ENCODE measurements at places on chromosomes 1 and 21.

- peak; percentile 79 for DNase-seq
Measured at GRCh38 chr1:10530281-10530740, 55.6 kb downstream of the PEX14 start.

GRCh38 chr1:197073978-197074377 is 6.9 kb upstream of the F13B start:
- DNase-seq = no peak

DNA sequence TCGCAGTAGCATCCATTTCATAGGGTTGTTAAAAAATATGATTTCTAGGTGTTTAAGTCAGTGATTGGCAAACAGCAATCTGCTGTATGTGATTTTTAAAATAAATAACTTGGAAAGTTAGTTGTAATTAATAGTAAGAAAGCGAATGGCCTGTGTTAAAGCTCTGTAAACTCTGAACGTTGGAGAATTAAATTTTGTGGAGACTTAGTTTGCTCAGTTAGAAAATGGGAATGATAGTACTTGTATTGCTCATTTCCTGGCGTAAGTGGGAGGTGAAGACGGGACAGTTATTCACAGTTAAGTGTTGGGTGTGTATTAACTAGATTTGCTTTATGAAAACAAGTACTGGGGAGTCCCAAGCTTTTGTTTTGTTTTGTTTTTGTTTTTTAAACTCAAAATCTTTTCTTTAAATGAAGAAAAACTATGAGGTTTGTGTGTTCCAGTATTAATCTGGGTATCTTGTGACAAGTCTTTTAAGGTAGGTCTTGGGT is 995 bp downstream of the CACYBP start:
- DNase-seq = no peak

GRCh38 chr1:63922848-63923247 is 149.0 kb downstream of the ROR1 start:
- no peak for DNase-seq

- DNase-seq = no peak
Measured at GRCh38 chr1:84757301-84757700, 67.0 kb upstream of the SSX2IP start.

DNA sequence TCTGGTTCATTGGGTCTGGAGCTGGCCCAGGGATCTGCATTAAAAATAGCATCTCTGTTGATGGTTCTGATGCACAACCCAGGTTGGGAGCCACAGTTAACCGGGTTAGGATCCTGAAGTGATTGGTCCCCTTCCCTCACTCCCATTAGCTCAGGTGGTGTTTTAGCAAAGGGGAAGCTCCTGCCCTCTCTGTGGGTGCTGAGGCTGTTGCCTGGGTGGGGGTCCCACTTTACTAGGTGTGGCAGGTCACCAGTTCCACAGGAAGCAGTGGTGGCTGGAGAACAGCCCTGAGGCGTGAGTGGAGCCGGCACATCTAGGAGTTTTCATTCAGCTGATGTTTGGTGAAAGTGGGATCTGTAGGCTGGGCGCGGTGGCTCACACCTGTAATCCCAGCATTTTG is 86.5 kb downstream of the MAN1C1 start:
- DNase-seq = no peak

- DNase-seq = no peak
Measured at GRCh38 chr1:87821335-87821697, 492.6 kb downstream of the LMO4 start.

DNA sequence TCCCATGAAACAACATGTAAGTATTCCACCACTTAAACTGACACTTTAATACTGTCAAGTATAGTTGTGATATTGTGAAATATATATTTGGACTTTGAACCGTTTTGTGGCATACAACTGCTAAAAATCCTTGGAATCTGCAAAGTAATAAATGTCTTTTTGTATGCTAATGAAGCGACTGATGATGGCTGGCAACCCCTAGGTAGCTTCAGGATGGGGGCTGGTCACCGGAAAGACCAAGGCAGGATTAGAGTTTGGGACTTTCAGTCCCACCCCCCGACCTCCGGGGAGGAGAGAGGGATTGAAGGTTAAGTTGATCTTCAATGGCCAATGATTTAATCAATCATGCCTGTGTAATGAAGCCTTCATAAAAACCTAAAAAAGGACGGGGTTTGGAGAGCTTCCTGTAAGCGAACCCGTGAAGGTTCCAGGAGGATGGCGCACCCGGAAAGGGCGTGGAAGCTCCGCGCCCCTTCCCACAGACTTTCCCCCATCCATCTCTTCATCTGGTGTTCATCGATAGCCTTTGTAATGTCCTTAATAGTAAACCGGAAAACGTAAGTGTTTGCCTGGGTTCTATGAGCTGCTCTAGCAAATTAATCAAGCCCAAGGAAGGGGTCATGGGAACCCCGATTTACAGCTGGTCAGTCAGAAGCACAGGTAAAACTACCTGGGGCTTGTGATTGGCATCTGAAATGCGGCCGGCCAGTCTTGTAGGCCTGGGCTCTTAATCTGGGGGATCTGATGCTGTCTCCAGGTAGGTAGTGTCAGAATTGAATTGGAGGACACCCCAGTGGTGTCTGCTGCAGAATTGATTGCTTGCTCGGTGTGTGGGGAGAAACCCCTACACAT is 1.8 kb upstream of the ZNF281 start:
- no peak for DNase-seq

DNA sequence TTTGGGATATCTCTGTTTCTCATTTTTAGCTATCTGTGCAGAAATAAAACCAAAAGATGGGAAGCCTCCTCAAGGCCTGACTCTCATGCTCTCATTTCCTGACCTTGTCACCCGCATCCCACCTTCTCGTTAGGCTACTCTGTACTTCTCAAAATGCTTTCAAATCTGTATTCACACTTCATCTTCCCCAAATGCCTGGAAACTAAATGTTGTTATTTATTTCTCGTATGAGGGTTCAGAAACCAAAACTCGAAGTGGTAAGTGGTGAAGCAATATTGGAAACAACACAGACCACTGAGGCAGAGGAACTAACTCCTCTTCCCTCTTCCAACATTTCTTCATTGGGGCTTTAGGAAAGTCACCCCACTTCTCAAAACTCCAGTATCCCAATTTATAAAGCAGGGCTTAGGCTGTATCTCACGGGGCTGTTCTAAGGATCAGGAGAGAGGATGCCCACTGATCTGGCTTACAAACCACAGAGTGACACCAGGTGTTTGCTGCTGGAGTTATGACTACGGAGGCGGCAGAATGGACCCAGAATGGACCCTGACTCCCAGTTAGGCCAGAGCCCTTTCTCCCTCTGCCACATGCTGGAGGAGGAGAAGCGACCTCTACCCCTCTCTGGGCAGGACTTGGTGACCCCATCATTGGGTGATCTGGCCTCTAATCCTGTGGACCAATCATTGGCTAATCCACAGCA is 3.5 kb downstream of the SLAMF7 start:
- DNase-seq = peak; percentile 81

- DNase-seq = no peak
Measured at GRCh38 chr1:76294482-76295194, 220.1 kb downstream of the ST6GALNAC3 start.

- DNase-seq = no peak
Measured at GRCh38 chr1:66182026-66182425, 351.9 kb upstream of the SGIP1 start.

DNA sequence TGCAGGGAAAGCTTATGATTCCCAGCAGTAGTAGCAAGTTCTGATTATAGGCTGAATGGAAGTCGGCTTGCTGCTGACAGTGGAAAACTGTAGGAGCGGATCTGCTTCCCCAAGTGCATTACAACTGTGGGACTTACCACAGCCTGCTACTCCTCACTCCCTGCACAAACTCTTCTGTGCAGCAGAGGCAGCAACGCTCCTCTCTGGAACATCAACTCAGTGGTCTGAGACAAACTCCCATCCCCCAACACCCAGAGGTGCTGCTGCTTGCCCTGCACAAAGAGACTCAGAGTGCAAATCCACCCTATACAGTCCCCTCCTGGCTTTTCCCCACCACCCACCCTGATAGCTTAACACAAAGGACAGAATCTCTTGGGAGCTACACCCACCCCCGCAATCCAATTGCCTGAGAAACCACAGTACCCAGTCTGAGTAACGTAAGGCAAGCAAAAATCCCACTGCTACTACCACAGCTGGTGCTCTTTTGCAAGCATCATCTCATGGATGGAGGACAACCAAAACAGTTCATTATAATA is 1455.2 kb downstream of the AMY1C start:
- no peak for DNase-seq

GRCh38 chr1:7670334-7671145 is 100.6 kb upstream of the VAMP3 start:
- DNase-seq = no peak

GRCh38 chr1:156755527-156755950 is 4.1 kb upstream of the HDGF start:
- no peak for DNase-seq

DNA sequence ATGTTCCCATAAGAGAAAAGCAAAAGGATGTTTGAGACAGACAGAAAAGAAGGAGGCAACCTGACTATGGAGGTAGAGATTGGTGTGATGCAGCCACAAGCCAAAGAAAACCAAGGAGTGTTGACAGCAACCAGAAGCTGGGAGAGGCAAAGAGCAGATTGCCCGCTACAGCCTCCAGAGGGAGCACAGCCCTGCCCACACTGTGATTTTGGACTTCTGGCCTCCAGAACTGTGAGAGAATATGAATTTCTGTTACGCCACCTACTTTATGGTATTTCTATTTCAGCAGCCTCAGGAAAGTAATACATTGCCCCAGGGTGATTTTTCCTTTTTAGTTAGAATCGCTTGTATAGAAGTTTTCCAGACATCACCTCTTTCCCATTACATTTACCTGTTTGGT is 28.4 kb downstream of the SLAMF6 start:
- no peak for DNase-seq

DNA sequence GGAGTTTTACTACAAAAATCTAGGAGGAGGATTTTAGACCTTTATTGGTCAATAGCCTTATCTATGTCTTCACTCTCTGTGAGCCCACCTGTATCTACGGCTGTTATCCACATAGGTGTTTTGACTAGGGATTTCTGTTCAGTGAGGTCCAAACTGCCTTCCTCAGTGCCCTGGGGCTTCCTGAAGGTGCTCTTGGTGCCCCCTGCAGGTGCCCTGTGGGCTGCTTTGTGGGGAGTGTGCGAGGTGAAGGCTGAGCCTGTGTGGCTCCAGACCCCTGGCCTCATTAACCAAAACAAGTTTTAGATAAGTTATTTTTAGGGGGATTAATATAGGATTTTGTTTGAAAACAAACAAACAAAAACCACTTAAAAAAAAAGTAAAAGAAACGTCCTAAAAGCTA is 122.5 kb downstream of the KIF26B start:
- DNase-seq = no peak

- peak; percentile 61 for DNase-seq
Measured at GRCh38 chr1:207867136-207868109, 43.5 kb downstream of the CD34 start.

GRCh38 chr1:6491480-6491962 is at the start of gene PLEKHG5:
PLEKHG5 (minus strand) TSS chr1:6491667; CDS start chr1:6477571, 14,096 bp downstream.
- no peak for DNase-seq

DNA sequence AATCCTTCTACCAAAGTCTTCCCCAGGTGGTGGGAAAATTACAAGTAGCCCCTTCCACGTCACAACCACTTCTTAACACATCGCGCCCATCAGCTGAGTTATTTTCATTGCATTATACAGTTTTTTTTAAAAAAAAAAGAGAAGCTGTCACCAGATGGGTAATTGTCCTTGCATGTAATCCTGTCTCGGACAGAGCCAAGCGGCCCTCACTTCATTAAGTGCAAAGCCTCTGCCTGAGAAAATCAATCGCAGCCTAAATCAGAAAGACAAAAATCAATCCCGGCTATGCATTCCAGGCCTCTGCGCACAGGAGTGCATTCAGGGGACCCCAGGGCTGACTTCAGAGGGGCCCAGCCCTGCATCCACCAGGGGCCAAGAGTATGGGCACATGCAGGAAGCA is 538.9 kb downstream of the NPHP4 start:
- no peak for DNase-seq

Data from suppressor macrophage treated with lipopolysaccharide for 1 hour (primary cell).